ENCODE measurements at places on chromosomes 12 and 14.

GRCh38 chr12:100508751-100509150 lies 35.1 kb downstream of the NR1H4 start:
- DNase-seq, result no peak

GRCh38 chr12:24206621-24207020 lies 257.2 kb upstream of the SOX5 start:
- no peak for DNase-seq

DNA sequence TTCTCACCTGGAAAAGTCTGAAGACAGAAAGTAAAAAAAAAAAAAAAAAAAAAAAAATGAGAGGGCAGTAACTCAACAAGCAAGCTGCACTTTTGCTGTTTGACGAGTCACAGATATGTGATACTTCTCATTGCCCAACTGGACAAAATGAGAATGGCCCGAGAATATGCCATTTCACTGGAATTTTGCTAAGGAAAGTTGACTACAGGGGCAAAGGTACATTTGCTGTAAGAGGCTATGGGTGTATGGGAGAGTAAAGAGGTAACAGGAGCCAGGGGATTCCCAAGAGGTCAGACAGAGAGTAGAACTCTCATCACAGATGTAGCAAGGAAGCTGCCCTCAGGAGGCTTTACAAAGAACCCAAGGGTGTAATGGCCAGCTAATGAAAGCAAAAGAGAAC lies 22.9 kb downstream of the KIF21A start:
- DNase-seq, result no peak

GRCh38 chr14:74615735-74616134 lies 3.7 kb upstream of the LTBP2 start:
- DNase-seq, result no peak

DNA sequence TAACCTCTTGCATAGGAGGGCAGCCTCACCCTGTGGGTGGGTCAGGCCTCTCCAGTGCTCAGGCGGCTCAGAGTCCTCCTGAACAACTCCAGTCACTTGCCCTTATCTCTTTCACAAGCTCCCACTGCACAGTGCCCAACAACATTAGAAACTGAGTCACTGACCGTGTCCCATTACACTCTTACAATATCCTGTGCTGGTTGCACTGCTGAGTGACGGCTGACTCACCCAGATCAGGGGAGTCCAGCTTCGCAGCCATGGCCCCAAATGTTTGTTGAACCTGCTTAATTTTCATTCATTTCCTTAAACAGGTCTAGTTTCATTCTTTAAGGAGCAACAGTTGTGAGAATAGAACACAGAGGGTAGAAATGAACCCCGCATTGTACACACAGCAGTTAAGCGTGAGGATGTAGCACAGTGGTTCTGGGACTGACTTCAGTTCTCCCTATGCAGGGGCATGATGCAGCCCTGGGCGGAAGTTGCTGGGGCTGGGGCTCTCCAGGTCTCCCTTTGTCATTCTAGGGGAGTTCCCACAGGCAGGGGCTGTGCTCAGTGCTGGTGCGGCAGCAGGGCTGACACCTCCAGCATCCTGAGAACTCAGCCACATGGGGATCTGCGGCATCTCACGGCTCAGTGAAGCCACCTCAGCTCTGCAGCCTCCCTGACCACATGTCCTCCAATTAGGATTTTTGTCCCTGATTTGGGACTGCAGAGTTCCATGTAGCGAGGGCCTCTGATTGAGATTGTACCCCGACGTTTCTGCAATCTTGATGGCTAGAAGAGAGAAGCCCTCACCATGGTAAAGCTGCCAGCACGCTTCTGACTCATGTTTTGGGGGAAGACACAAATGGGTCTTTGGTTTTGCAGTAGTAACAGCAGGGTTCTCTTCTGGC lies 16.1 kb downstream of the GPR68 start:
- DNase-seq, result no peak

DNA sequence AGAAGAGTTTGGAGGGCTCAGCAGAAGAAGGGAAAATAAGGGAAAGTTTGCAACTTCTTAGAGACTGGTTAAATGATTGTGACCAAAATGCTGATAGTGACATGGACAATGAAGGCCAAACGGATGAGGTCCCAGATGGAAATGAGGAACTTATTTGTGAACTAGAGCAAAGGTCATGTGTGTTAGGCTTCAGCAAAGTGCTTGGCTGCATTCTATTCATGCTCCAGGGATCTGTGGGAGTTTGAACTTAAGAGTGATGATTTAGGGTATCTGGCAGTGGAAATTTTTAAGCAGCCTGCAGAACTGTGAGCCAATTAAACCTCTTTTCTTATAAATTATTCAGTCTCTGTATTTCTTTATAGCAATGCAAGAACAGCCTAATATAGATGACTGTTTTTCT lies 88.9 kb upstream of the ARHGAP5 start:
- DNase-seq, result no peak

DNA sequence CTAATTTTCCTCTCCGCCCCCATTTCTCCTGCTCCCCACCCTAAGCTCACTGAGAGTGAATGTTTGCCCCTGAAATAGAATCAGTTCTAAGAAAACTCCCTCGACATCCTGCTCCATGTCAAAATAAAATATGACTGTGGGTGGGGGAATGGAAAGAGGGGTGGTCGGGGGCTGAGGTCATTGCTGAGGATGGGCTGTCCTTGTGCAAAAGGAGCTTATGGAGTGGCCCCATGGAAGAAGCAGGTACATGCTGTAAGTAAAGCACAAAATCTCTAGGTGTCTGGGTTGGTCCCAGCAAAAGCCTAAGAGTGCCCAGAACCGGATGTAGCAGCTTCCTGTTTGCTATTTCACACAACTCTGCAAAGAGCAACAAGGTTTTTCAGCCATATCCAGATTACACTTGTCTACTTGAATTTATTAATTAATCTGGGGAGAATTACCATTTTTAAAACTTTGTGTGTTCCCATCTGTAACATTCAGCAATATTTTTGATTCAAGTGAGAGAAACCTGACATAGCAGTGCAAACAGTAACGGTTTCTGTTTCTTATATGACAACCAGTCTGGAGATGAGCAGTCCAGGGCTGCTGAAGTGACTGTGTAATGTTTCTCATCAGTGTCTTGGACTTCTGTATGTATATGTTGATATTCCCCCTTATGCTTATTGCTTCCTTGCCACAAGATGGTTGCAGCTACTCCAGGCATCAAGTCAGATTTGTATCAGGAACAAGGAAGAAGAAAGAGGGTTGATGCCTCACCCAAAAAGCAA lies 40.4 kb upstream of the GZMB start:
- no peak for DNase-seq

GRCh38 chr12:54398995-54399793 lies 14.7 kb upstream of the ZNF385A start:
- peak; percentile 94 for DNase-seq

DNA sequence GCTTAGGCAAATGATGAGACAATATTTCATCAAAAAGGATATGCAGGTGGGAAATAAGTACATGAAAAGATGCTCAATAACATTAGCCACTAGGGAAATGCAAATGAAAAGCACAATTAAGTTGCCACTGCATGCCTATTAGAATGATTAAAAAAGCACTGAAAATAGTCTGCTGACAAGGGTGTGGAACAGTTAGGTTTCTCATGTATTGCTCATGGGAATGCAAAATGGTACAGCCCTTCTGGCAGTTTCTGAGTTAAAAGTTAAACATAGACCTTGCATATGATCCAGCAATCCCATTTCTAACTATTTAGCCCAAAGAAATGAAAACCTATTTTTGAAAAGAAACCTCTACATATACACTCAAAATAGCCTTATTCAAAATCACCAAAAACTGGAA lies 393.0 kb downstream of the BMP4 start:
- no peak for DNase-seq

GRCh38 chr12:159156-159782 lies 54.7 kb downstream of the SLC6A12 start:
- DNase-seq, result no peak

DNA sequence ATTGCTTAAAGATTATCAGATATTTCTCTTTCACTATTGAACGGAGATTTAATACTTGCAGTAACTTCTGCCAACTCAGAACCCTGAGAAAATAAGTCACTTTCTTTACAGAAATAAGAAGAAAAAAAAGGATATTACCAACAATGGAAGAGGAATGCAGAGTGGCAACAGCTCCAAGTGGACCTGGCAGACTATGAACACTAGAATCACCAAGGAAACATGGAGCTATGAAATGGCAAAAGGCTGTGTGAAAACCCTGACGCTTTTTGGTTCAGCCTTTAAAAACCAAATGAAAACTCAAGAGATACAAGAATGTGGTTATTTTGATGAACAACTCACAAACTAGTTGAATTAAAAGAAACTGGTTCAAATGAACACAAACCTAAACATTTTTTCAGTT lies 17.7 kb downstream of the DTD2 start:
- no peak for DNase-seq

DNA sequence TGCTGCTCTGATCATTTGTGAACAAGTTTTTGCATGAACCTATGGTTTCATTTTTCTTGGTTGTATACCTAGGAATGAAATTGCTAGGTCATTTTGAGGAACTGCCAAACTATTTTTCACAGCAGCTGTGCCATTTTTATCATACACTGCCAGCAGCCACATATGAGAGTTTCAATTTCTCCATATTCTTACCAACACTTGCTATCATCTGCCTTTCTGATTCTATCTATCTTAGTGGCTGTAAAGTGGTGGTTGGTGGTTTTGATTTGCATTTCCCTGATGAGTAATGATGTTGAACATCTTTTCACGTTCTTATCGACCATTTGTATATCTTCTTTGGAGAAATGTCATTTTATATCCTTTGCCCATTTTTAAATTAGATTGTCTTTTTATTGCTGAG lies 146.1 kb downstream of the C12orf75 start:
- DNase-seq, result no peak

GRCh38 chr12:52147367-52147963 lies 44.3 kb downstream of the KRT80 start:
- DNase-seq, result no peak

DNA sequence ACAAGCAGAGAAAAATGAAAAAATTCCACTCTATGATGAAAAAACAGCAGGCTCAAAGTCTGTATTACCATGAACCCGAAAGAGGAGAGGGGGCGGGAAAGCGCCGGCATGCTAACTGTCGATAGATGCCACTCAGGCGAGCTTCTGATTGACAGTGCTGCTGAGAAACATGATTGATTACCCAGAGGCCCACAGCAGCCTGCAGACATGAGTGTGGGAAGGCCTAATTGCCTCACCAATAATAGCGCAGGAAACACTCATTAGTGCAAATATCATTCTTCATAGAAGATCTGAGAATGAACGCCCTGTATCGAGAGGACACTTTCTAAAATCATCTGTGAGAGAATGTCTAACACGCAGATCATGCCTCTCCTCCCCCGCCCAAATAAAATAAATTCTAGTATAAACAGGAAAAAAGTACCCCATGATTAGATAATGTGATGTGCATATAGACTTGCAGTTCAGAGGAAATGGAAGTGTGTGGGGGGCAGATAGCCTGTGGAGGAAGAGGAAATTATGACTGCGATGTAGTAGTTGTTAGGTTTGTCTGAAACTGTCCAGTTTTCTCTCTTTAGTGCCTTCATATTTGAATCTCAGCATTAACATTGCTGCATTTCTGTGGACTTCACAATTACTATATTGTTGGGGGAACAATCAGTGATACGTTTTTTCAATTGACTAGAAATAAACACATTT lies 15.6 kb downstream of the TPH2 start:
- DNase-seq, result no peak

GRCh38 chr14:104323551-104324175 lies 185.3 kb downstream of the KIF26A start:
- DNase-seq, result no peak

DNA sequence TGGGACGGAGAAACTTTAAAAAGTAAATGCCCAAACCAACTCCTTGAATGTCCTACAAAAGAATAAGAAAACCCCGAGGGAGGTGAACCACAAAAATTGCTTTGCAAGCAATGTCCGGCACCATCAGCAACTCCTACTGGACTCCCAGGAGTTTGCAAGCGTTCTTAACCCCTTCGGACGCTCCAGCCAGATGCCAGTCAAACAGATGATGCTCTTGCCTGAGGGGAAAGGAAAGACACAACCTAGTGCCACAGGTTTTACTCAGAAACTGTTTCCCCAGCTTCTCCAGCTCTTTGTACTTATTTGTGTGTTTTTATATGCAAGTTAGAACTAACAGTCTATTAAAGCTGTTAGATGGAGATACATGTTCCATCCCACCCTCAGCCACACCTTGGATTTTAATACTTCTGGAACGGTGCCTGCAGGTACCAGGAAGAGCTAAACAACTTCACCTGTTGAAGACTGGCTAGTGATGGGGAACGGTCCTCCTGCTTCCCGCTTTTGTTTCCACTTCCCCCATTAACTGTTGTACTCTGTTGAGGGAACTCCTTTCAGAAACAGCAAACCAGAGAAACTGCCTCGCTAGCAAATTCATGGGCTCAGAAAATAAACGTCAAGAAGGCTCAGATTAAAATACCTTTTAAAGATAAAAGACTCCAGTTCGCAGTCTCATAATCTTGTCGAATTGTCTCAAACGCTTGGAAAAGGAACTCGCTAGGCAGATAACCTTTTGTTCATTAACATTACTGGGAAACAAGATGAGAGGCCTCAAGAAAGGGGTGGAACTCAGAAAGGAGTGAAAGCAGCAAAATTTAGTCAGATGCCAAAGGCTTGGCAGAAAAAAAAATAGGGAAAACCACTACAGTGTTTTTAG lies 1.1 kb upstream of the FERMT2 start:
- DNase-seq, result peak; percentile 51

GRCh38 chr12:95738024-95738611 lies 52.4 kb downstream of the NTN4 start:
- DNase-seq, result no peak

- no peak for DNase-seq
These were observed 10.6 kb upstream of the MLXIP start for GRCh38 chr12:122067966-122068365.

- no peak for DNase-seq
These were observed 8.9 kb upstream of the FOXN3 start for GRCh38 chr14:89425931-89426330.

GRCh38 chr12:127640181-127640886 lies 626.6 kb upstream of the TMEM132C start:
- no peak for DNase-seq

DNA sequence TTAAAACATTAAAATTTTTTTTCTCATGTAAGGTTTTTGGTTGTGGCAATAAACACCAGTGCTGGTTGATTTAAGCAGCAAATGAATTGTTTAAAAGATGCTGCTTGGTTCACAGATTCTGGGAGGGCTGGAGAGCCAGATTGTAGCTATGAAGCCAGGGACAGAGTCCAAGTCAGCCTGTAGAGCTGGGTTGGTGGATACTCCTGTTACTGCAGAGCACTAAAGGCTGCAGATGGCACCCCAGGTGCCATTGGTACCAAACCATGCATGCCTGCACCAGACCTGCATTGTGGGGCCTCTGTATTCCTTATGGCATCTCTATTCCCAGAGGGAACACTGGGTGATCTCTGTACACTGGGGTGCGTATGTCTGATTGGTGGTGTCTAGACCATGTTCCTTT lies 113.3 kb downstream of the SNAPC1 start:
- no peak for DNase-seq

DNA sequence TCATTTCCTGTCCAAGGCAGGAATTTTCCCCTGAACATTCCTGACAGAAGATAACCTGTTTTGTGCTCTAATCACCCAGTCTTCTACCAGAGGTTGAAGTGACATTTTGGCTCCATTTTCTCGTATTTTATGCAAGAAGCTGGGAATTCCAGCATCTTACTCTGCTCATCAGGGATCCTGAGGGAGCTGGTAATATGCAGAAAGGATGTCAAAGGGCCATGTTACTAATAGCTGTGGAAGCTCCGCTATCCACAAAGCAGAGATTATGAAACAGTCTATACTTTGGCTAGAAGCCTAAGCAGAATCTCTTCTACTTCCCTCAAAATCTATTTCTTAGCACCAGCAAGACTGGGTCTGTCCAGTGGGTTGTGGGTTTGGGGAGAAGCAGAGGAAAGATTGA lies 613.0 kb downstream of the DIO2 start:
- DNase-seq, result no peak

- DNase-seq, result no peak
These were observed 112.5 kb upstream of the MED13L start for GRCh38 chr12:116389990-116390389.

Data from endothelial cell (in vitro differentiated cells).